ENCODE measurements at places on chromosomes 11 and 22. TPM values are rescaled to one million over a fixed set of nuclear protein-coding genes. Genes with fewer than 3 reads are reported as not detected.
A peak's percentile ranks its signal among the peaks of the same experiment; 100 is the strongest.

DNA sequence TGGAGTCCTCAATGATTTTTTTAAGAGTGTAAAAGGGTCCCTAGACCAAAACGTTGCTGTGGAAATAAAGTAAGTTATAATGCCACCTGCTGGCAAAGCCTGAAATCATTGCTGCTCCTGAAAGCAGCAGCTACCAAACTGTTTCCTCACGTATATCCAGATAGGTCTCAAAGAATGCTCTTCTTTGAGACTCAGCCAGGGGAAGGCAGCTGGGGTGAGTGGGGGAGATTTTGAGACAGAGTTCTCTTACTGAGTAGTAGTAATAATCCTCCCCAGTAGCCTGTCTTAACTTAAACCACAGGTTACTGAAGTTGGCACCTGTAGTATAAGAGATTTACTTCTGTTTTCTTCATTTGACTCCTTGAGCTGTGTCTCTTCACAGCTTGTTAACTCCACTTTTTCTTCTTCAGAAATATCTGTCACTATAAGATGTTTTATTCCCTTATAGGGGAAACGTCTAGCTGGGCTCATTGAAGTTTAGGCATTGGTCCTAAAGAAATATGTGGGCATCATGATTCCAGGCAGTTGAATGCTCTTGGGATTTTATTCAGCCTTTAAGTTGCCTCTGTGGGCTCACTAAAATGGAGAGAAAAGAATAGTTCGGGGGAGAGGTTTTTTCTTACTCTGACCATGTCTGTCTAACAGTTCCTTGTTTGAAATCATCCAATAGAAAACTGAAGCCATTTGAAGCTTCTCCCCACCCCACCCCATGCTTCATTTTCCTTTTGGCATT is 77.9 kb downstream of the BTBD10 start:
- peak; percentile 70 for DNase-seq

CCDC88B gene
- 6.4 TPM for total RNA-seq

GLYAT gene
- total RNA-seq, result not detected

- no peak for DNase-seq
These were observed 249.4 kb downstream of the SBF2 start for GRCh38 chr11:10044618-10045017.

GRCh38 chr11:69373251-69373635 is 79.3 kb downstream of the MYEOV start:
- DNase-seq, result no peak

GRCh38 chr11:94472916-94473799 is 20.5 kb downstream of the MRE11 start:
- no peak for DNase-seq
